Sciatic nerve (tissue), 2 donors: ENCODE measurements at places on chromosomes 11 and 22. TPM values are rescaled to one million over a fixed set of nuclear protein-coding genes. Genes with fewer than 3 reads are reported as not detected.

Gene OR51B4
- 0.40 TPM for total RNA-seq

Gene LRRC56
- total RNA-seq, result 1.4 TPM

Gene C11orf16
- not detected for total RNA-seq

Gene DNAJC4
- total RNA-seq, result 30.4 TPM

Gene ISX
- total RNA-seq, result not detected

Gene C11orf91
- not detected for total RNA-seq

Gene FGF3
- total RNA-seq, result not detected

Gene KDM4E
- not detected for total RNA-seq

Gene THOC5
- total RNA-seq, result 45.4 TPM

Gene PATE2
- total RNA-seq, result not detected

Gene BDNF
- total RNA-seq, result 0.18 TPM

Gene GUCY1A2
- 12.4 TPM for total RNA-seq
